ENCODE measurements at places on chromosomes 12 and 14. TPM values are rescaled to one million over a fixed set of nuclear protein-coding genes. Genes with fewer than 3 reads are reported as not detected.

CLEC4C gene
- not detected for total RNA-seq

DNA sequence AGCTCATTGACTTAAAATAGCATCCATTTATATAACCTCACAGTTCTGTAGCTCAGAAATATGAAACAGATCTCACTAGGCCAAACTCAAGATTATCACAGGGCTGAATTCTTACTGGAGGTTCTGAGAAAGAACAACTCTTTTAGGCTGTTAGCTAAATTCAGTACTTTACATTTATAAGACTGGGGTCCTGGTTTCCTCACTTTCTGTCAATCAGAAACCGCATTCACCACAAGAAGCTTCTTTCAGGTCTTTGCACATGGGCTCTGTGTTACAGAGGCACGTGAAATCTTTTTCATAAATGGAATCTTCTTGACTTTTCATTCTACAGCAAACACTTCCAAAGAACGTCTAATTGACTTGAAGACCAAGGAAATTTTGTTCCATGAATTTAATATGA, 876.3 kb upstream of the FOXG1 start:
- no peak for DNase-seq

GRCh38 chr12:124509676-124510300, 57.6 kb downstream of the NCOR2 start:
- no peak for DNase-seq

DNA sequence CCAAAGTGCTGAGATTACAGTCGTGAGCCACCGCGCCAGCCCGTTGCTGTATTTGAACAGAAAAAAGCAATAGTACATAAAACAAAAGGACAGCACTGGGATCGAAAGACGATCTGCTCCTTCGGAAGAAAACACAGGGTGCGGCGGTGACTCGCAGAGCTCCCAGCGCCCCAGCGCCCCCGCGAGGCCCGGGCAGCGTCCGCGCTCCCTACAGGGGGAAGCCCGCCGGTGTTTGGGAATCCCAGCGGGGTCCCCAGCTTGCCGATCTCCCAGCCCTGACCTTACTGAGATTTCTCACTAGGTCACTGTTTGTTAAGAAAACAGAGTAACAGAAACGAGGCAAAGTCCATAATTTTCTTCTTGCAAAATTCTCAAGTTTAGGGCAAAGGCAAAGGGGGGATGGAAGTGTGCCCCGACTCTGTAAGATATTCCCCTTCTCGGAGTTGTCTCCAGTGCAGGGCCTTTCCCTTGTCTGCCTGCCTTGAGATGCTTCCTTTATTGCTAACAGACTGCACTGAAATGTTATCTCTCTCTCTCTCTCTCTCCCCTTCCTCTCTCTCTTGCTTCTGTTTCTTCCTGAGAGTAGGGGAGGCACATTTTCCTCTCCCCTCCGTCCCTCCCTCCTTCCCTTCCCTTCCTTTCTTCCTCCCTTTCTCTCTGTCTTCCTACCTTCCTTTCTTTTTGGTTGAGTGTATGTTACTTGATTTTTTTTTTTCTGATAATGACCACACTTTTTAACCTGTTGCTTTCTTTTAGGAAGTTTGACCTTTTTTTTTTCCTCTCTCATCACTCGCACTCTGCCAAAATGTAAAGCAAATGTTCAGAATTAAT, 91.9 kb downstream of the TMEM30B start:
- no peak for DNase-seq

GRCh38 chr14:95163132-95163531, 5.8 kb upstream of the DICER1 start:
- no peak for DNase-seq

GRCh38 chr12:12081836-12082497, 11.2 kb downstream of the BCL2L14 start:
- no peak for DNase-seq

GRCh38 chr14:76837524-76837923, 11.3 kb downstream of the LRRC74A start:
- no peak for DNase-seq
